ENCODE measurements at places on chromosomes 1 and 21.
A peak's percentile ranks its signal among the peaks of the same experiment; 100 is the strongest.

DNA sequence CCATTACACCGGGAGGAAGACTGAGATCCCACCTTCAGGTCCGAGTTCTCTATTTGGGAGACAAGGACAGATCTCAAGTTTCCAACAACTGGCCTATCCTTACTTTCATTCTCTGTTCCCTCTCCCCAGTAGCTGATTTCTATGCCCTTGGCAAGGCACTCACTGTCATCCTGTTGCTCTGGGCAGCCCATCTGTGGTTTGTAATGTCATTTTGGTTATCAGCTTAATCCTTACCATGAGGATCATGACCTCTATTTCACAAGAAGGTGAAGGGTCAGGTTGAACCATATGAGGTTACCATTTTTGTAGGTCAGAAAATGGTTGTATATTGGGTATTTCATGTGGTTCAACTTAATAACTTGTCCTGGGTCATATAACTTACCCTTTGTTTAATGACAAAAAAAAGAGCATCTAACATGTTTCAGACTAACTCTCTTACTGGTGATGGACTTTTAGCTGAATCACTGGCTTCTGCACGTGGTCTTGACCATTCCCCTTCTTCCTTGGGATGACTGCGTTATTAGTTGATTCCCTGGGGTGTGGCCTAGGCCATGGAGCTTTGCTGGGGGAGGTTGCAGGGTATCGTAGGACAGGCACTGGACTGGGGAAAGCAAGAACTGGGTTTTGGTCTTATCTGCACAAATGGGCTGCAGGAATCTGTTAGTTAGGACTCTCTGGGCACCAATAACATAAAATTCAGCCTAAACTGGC is 120.2 kb downstream of the ACTL8 start:
- DNase-seq: no peak

- DNase-seq: no peak
Observed at GRCh38 chr1:114336360-114336759, 174.6 kb downstream of the TRIM33 start.

GRCh38 chr1:112056354-112056753 is 66.9 kb upstream of the KCND3 start:
- no peak for DNase-seq

GRCh38 chr1:247474367-247474766 is 16.5 kb upstream of the OR2B11 start:
- no peak for DNase-seq

DNA sequence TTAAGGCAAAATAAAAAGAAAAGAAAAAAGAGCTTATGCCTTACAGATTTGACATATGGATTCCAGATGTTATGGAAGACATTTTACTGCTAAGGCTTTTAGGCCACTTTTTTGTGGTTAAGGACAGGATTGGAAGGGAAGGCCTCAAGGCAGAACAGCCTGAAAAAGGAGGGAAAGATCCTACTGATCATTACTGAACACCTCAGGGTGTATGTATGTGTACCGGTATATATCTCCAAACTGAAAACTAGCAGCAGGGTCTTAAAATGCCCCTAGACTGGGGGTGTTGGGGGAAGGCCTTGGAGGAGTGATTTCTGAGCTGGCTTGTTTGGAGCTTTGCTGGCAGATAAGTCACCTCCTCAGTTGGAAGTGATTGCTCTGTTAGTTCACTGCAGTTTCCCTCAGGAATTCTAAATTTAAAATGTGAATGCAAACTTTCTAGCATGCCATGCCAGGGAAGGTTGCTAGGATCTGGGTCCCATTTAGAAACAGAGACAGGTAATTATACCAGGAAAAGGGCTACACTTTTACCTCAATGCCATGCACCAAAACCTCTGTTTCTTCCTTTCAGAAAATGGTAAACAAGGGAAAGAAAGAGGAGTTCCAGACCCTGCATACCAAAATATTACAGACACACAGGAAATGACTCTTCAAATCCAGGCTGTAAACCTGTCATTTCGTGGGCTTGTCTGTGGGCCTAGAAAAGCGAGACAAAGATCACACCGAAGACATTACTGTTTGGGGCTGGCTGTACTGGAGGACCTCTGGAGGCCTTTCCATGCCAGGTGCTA is 15.0 kb downstream of the C1orf52 start:
- no peak for DNase-seq

GRCh38 chr21:28240586-28240985 is 752.1 kb downstream of the LTN1 start:
- DNase-seq: no peak

GRCh38 chr1:216081445-216081844 is 341.8 kb downstream of the USH2A start:
- DNase-seq: no peak

DNA sequence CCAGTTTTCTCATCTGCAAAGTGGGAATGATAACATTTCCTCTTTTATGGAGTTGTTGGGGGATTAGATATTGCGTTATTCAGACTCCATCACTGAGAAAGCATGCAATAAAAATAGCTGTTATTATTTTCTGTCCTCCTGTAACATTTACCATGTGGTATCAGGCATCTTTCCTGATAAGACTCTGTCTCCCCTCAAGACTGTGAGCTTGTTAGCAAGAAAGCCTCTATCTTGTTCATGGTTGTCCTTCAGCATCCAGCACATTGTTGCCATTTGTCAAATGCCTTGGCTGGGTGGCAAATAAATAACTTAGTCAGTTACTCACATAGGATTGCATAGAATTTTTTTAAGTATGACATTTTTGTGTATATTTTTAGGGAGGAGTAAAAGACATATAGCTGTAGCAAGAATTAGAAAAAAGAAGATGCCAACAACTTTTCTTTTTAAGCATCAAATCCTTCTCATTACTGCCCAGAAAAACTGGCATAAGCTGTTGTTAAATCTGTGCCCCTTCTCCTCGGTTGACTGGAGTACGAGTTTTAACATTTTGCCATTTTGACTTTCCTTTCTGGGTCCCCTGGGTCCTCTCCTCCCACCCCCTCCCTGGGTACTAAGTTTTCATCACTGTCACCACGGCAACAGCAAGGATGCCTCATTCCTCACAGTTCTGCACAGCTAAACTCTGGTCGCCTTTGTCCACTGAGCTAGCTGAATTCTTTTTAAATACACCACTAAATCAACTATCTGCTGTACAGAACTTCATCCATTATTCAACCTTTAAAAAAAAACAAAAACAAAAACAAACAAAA is 1.0 kb upstream of the JAM2 start:
- DNase-seq: no peak

DNA sequence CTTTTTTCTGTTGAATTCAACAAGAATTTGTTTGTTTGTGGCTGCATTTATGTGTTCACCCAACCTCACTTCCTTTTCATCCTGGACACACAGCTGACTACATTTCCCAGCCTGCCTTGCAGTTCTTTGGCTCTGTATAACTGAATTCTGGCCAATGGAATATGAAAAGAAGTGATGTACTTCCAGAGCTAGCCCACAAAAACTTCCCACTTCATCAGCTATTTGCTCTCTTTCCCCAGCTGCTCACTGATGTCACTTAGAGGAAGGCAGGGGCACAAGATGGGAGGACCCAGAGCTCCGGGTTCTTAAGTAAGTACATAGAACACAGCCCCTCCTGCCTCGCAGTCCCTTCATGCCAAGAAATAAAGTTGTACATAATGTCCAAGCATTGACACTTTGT is 235.0 kb upstream of the FGGY start:
- no peak for DNase-seq

- no peak for DNase-seq
Observed at GRCh38 chr1:5595531-5596170, 396.6 kb downstream of the NPHP4 start.

DNA sequence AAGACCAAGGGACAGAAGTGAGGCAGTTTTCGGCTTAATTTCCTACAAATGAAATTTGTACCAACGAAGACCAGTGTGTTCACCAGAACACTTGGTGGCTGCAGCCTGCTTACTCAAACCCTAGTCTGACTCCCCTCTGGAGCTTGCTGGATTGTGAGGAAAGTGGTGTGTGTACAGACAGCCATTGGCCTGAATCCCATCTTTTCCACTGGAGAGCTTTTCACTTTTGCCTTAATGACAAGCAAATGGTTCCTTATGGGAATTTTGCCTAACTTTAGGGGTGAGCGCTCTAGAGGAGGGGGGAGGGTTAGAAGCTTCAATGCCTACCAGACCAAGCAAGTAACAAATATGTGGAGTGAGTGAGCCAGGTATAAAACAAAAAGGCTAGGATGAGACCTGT is 17.3 kb downstream of the METTL13 start:
- DNase-seq: no peak

DNA sequence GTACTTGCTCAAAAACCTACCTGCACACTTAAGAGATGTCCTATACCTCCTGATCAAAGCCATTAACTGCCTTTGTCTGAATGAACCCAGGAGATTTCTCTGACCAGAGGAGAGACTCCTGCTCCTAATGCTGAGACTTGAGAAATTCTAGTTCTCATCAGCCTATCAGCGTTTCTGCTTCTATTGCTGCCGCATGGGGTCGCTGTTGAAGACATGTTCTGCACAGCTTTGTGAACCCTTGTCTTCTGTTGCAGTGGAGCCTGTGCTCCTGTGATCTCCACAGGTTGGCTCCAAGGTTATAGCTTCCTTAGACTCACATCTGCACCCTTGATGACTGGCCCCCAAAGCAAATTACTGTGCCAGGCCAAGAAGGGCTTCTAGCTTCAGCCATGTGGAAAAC is 40.2 kb downstream of the EDN2 start:
- DNase-seq: no peak

- no peak for DNase-seq
Observed at GRCh38 chr21:15457965-15458364, 271.8 kb upstream of the USP25 start.

DNA sequence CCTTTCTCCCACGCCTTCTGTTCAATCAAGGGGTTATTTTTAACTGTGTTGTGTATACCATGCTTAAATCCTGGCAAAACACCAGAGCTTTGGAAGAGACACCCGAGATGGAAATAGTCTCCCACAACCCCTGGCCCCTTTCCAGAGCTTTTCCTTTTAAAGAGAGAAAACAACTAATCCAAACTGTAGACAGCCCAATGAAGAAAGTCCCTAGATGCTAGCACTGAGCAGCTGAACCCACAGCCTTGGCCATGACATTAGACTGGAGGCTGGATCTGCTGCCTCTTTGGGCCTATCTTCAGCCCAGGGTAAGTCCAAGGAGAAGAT is 64.9 kb upstream of the ARTN start:
- no peak for DNase-seq

DNA sequence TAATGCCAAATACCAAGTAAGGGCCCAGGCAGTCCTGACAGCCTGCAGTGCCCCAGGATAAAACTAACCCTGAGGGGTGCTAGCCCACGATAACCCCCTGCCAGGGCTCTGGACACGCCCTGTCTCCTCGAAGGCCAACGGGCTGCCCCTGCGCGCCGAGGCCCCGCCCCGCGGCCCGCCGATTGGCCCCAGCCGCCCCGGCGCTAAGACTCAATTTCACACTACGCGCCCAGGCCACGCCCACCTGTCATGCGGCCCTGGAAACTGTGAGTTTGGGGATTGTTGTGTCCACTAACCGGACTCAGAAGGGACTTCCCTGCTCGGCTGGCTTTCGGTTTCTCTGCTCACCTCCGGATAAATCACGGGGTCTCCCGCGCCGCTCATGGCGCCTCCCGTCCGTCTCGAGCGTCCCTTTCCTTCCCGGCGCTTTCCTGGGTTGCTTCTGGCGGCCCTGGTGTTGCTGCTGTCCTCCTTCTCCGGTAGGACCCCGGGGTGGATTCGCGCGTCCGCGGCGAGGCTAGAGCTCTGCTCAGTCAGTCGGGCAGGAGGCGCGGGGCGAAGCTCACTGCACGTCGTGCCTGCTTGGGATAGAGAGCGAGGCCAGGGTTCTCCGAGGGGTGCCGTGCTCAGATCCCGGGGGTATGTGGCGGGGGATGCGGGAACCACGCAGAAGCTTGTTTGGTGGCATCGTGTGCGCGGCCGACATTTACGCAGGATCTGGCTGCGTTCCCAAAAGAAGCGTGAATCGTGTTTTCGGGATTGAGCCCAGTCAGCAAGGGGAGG is at the start of gene CR1L:
Gene CR1L (plus strand): TSS at position 282 of the 783 bp plus-strand sequence. CDS start 101 bp downstream, at position 383.
- peak; percentile 70 for DNase-seq

DNA sequence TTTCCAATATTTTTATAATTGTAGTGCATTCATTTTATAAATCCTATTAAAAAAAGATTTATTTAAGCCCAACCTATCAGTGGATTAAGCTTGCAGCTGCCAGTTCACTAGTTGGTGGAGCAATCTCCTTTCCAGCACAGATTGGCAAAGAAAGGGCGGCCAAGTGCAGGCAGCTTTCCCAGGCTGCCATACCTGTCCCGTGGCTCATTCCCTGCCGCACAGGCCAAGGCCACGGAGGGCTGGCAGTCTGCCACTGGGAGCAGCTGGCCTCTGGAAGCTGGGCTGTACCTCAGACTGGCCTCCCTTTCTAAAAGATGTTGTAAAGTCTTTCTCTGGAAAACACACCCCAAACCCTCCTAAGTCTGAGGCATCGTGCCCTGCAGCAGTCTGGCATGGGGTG is 74.2 kb downstream of the SIM2 start:
- DNase-seq: no peak

- DNase-seq: no peak
Observed at GRCh38 chr1:93450321-93450720, 2.4 kb downstream of the FNBP1L start.

DNA sequence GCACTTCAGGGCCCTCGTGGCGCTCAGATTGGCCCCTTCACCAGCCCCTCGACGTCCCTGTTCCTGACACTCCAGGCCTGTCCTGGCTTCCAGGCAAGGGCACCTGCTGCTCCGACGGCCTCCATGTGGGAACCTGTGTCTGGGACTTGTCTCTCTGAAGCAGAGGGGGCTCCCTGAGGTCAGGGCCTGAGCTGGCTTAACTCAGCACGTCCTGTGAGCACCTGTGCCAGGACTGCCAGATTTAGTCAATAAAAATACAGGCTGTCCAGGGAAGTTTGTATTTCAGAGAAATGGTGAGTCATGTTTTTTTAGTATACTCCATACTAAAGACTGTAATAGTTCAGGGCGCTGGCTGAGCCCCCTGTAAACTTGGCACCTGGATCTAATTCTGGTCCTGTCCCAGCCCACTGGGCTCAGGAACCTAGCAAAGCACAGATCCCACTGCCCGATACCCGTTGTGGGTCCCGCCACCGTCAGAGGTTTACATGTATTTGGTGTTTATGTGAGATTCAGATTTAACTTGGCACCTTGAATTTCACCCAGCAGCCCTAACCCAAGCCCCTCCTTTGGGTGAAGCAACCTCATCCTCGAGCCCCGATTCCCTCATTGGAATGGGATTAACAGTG is 109.9 kb upstream of the IFFO2 start:
- DNase-seq: no peak

- no peak for DNase-seq
Observed at GRCh38 chr1:45913183-45913683, 109.8 kb downstream of the MAST2 start.

DNA sequence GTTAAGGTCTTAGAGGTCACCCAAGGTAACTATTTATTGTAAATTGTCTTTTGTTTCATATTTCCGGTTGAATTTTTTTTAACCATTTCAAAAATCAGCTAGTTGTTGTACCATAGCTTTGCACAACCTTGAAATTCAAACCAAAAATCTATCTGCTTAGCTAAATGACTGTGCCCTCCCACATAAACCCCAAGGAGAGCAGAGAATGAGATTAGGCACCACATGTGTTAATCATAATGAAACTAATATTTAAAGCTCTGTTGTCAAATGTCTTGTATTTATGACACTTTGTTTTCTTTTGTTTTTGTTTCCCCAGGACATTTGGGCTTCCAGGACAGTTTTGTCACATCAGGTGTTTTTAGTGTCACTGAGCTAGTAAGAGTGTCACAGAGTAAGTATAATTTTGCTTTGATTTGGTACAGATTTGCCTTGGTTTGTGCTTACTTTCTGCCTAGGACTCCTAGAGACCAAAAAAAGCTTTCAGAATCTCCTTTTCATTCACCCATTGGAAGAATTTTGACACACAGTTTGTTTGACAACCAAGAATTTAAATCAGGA is 249.9 kb downstream of the NFIA start:
- no peak for DNase-seq

All from stimulated activated CD4-positive, alpha-beta T cell treated with anti-CD3 and anti-CD28 coated beads, Interleukin-1b, Interleukin-23, amount 100 ng/mL, for 24 hours (primary cell).